ENCODE measurements at places on chromosomes 3 and 15.

GRCh38 chr15:40091861-40092255, 16.8 kb downstream of the BMF start:
- no peak for DNase-seq

DNA sequence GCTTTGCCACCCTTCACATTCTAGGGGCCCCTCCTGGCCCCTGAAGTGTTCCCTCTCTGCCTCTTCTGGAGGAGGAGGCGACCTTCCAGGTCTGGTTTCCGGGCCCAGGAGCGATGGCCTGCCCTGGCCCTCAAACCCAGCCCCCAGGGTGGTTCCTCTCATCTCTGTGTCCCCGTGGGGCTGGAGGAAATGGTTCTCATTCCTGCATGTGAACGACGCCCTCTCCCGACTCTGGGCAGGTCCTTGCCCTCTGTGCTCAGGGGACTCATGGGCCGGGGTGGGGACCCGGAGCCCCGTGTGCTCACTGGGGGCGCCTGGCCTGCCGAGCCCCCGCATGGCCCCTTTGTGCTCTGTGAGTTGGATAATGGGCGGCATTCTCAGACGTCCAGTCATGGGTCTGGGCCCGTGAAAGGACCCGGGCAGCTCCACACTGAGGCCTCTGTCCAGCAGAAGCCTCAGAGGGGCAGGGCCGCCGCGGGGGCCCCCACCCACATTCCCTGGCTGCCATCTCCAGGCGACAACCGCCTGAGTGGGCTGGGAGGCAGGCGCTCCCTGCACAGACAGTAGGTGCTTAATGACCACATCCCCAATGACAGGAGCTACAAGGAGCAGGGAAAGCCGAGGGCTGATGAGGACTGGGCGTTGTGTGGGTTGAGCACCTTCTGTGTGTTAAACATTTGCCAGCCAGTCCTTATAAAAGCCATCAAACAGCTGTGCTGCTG, 5.5 kb upstream of the PLXND1 start:
- DNase-seq: peak; percentile 77

DNA sequence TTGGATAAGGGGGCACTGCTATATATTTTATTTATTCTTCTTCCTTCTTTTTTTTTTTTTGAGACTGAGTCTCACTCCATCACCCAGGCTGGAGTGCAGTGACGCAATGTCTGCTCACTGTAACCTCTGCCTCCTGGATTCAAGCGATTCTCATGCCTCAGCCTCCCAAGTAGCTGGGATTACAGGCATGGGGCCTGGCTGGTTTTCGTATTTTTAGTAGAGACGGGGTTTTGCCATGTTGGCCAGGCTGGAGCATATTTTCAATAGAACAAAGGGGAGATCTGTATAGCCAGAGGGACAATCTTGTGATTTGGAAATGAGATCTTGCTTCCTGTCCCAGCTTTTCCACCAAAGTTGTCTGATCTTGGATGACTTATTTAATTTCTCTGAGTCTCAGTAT, 133.1 kb upstream of the ABHD17C start:
- no peak for DNase-seq

- DNase-seq: no peak
Measured at GRCh38 chr3:48652923-48653715, 9.6 kb downstream of the CELSR3 start.

DNA sequence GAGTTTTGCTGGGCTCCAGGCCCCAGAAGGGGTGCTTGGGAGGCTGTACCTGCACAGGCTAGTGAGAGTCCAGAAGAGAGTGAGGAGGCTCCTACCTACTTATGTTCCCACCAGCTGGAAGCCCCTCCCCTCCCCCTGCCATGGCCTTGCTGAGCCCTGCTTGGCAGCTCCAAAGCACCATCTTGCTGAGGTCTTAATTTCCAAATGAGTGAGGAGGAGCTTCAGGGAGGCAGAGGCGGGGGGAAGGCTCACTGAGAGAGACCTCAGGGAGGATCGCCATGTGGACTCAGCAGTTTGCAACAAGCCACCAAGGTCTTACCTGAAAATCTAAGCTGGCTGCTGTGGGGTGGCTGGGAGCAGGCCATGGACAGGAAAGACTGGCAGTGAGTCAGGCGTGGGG, 8.7 kb upstream of the CACNA2D2 start:
- no peak for DNase-seq

- DNase-seq: no peak
Measured at GRCh38 chr3:155512175-155512866, 218.8 kb upstream of the STRIT1 start.

DNA sequence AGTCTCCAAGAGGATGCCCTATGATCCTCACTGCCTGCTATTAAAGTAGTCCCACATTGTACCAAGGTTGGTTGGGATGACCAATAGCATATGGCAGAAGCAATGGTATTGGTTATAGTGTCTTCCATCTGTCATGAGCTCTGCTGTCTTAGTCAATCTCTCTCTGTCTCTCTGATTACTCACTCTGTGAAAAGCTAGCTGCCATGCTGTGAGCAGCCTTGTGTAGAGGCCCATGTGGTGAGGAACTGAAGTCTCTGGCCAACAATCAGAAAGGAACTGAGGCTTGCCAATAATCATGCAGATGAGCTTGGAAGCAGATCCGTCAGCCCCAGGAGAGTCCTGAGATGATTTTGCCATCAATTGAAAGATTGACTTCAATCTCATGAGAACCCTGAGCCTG, 60.3 kb upstream of the CFAP161 start:
- DNase-seq: no peak

- DNase-seq: no peak
Measured at GRCh38 chr3:194045289-194045688, 90.7 kb upstream of the HES1 start.

- DNase-seq: no peak
Measured at GRCh38 chr15:22810033-22810852, 23.8 kb downstream of the NIPA1 start.

- no peak for DNase-seq
Measured at GRCh38 chr3:183161552-183162336, 790 bp downstream of the LAMP3 start.

DNA sequence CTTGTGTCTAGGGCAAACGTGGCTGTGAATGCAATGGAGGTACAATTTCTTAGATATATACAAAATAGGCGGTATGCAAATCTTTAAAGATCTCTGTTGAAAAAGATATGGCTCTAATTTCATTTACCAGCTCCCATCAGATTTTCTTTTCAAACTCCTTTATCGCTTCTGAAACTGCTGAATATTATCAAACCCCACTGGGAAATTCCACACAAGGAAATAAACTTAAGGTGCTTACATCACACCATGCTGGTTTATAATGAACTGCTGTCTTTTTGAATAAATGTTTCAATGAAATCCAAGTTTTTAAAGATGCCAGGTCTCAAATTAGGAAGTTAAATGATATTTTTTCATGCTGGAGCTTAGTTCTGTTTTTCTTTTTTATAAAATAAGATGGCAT, 102.5 kb upstream of the ICE2 start:
- no peak for DNase-seq

DNA sequence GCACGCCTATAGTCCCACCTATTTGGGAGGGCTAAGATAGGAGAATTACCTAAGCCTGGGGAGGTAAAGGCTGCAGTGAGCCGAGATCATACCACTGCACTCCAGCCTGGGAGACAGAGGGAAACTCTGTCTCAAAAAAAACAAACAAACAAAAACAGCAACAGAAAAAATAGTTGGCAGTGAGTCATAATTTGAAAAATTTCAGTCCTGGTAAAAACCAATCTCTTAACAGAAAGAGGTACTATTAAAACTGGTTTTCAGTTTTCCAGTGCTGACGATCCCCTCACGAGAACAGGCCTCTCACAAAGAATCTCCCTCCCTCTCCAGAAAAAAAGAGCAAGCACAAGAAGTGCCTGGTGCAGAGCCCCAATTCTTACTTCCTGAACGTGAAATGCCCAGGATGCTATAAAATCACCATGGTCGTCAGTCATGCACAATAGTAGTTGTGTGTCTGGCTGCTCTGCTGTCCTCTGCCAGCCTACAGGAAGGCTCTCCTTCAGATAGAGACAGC, 22.8 kb upstream of the MAP4 start:
- DNase-seq: no peak

DNA sequence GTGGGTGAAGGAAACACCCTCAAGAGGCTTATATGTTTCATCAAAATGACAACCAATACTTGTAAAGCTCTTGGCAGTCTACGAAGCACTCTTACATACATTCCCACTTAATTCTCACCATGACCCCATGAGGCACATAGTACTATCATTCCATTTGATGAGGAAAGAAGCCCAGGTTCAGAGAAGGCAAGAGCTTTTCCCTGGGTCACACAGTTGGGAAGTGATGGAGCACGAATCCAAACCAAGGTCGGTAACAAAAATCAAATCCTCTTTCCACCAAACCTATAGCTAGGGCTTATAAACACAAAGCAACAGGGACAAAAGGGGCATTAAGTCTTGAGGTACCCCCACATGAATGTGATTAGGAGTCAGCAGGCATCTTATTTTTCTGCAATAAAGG, 187.1 kb downstream of the UACA start:
- no peak for DNase-seq

- no peak for DNase-seq
Measured at GRCh38 chr3:191461113-191461595, at the start of gene PYDC2. Gene PYDC2, plus strand, starts transcription at chr3:191461163. Its CDS starts 0 bp downstream, at chr3:191461163.

- DNase-seq: no peak
Measured at GRCh38 chr3:355622-356021, 159.1 kb downstream of the CHL1 start.

DNA sequence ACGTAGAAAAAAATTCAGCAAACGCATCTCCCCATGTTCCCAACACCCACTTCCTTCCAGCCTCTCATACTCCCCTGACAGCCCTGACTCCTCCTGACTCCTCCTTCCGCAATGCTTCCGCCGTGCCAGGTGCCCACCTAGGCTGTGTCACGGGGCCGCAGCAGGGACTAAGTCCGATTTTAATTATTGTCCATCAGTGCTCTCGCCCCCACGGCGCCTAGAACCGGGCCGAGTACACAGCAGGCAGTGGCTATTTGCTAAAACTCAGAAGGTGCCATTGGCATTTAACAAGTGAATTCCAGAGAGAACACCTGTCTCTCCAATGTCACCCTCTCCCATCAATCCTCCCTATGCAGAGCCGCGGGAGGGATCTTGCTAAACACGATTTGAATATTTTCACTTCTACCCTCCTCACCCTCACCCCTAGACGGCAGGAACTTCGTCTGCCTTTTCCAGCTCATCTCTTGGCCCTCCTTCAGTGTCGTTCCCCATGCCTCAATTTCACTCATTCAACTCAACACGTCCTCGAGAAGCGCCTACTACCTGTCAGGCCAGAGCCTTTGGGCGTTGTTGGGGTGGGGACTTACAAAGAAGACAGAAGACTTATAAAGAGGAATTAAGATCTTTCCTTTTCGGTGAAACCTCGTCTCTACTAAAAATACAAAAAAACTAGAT, 11.5 kb upstream of the SHF start:
- DNase-seq: no peak

DNA sequence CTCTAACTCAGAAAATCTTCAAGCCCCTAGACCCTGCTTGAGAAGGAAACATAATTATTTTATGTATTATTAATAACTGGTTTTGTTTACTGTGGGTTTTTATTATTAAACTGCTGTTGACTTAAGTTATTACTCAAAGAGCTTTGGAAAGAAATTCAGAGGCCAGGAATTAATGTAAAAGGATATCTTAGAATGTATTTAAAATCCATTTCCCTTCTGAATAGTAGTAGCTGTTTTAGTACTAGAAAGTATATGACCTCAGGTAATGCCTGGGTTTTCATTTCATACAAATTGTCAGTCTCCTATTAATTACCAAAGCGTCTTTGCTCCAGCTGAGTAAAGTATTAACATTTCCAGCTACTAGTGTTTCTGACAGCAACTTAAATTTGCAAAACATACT, 223.1 kb downstream of the ITPR1 start:
- no peak for DNase-seq

GRCh38 chr3:29534006-29534405, 253.1 kb downstream of the RBMS3 start:
- no peak for DNase-seq

DNA sequence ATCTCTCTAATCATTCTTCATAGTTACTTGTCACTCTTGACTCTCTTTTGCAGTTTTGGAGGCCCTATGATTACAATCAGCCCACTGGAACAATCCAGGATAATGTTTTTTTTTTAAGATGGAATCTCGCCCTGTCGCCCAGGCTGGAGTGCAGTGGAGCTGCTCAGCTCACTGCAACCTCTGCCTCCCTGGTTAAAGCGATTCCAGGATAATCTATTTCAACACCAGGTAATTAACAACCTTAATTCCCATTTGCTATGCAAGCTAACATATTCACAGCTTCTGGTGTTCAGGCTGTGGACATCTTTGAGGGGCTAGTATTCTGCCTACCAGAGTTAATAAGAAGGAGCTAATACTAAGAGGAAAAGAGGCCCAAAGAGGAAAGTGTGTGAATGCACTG, 1.1 kb upstream of the BLOC1S6 start:
- DNase-seq: no peak

DNA sequence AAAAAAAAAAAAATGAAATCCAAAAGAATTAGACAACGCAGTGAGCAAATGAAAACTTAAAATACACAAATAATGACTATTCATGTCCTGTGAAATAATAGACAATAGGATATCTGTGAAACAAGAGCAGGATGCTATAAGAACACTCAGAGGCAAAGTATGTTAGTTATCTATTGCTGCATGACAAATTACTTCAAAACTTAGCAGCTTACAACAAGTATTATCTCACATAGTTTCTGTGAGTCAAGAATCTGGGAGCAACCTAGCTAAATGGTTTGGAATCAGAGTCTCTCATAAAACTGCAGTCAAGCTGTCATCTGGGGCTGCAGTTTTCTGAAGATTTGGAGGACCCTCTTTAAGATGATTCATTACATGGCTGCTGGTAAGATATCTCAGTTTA, 36.5 kb upstream of the ZMAT3 start:
- DNase-seq: no peak

- no peak for DNase-seq
Measured at GRCh38 chr3:149816311-149816710, 3.3 kb downstream of the RNF13 start.

DNA sequence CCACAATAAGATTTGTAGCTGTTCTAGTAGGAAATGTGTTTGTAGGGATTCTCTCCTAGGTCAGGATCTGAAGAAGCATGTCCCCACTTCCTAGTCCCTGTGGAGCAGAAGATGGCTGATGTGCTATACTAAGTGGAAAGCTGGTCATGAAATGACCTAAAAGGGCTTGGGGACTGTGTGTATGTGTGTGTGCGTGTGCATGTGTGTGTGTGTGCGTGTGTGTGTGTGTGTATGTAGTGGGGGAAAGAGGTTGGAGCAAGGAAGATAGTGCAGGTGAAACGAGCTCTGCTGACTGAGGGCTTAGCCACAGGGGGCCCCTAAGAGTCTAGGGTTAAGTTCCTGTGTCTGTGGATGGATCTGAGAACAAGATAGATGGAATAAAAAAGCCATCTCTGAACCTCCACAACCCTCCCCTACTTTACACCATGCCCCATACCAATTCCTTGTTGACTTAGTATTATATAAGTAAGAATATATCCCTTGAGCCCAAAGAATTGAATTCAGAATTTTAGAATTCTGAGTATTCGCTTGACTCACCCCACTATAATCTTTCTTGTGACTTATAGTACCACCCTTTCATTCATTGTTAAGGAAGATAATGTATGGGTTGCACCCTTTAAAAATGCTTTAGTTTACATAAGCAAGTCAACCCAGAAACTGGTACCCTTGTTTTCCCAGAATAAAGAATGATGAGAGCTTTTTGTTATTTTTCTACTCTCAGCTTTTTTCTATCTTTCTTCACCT, 96.1 kb downstream of the RPL22L1 start:
- no peak for DNase-seq

GRCh38 chr3:59304296-59304695, 254.5 kb upstream of the CFAP20DC start:
- DNase-seq: no peak

Data from aorta (tissue), 5 donors.